ENCODE measurements at places on chromosomes 5 and 9. TPM values are rescaled to one million over a fixed set of nuclear protein-coding genes. Genes with fewer than 3 reads are reported as not detected.

SOX30 gene
- 0.09 TPM for total RNA-seq

- DNase-seq: no peak
Measured at GRCh38 chr9:126611193-126611591, 2.5 kb upstream of the LMX1B start.

DNA sequence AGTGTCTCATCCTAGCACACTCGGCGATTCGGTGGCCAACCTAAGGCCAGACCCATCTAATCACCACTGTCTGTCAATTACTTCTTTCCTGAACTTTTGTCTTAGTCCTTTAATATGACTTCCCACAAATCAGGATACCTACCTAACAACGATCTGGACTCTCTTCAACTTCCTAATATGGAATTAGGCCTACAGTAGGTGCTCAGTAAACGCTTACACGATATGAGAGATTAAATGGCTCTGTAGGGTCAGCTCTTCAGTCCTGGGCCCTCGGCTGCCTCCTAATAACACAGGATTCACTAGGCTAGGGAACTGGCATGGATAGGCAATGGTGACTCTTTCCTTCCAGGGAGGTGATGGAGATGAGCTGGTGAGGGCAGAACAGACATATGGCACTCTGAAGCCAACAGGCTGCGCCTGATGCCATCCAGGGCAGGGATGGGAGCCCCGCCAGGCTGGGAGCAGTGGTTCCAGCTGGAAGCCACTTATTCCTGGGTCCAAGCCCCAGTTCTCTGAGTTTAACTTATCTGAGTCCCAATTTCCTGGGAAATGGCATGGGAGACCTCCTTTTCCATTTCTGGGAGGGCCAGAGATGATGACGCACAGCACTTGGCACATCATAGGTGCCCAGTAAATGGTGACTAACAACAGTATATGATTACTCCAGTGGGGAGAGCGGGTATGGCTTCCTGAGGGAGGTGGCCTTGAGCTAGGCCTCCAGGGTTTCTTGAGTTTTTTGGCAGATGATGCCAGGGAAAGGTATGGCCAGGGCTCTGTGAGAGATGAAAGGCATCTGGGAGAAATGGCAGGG, 7.3 kb downstream of the PDGFRB start:
- DNase-seq: no peak

DNA sequence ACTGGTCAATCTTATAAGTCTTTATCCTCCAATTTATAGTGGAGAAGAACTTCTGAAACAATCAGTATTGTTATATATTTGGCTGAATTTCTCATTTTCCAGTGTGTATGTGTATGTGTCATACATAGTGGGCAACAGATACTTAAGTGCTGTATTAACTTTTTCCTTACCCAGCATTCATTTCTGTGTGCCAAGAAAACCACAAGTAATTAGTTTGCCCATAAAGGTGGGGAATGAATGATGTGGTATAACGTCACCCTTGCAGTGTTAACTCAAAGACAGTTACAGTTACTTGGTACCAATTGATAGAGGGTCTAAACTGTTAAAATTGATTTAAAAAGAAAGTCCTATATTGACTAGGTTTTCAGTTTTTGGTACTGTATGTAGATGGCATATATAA, 2.0 kb downstream of the OGN start:
- DNase-seq: no peak

KCNIP1 gene
- total RNA-seq: not detected

FBP1 gene
- 0.55 TPM for total RNA-seq

IFNA21 gene
- not detected for total RNA-seq
